Head of caudate nucleus (tissue), 42 donors: ENCODE measurements at places on chromosomes 11 and 22.
A peak's percentile ranks its signal among the peaks of the same experiment; 100 is the strongest.

DNA sequence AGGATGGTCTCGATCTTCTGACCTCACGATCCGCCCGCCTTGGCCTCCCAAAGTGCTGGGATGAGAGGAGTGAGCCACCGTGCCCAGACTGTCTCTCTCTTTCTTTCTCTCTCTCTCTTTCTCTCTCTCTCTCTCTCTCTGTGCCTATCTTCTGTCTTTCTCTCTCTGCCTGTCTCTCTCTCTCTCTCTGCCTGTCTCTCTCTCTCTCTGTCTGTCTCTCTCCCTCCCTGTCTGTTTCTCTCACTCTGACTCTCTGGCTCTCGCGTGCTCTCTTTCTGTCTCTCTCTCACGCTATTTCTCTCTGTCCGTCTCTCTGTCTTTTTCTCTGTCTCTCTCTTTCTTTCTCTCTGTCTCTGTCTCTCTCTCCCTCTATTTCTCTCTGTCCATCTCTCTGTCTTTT lies 3911.2 kb upstream of the OR11H1 start:
- DNase-seq = no peak

GRCh38 chr11:92308366-92308765 lies 83.7 kb downstream of the FAT3 start:
- DNase-seq = no peak

DNA sequence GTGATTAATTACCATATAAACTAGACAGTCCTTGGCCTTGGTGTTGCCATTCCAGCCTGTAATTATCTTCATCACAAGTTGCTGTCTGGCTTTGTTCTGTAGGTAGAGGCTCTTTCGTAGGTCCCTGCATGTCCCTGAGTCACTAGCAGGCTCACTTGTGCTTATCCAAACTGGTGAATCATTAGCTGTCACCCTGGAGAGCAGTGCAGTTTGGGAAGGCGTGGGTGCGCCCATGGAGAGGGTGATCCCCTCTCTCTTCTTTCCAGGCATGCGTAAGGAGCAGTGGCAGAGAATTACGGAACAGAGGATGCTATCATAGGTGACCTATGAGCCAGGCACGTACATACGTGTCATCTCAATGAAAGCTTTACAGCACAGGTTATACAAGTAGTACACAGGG lies 11.0 kb upstream of the EHF start:
- DNase-seq = no peak

DNA sequence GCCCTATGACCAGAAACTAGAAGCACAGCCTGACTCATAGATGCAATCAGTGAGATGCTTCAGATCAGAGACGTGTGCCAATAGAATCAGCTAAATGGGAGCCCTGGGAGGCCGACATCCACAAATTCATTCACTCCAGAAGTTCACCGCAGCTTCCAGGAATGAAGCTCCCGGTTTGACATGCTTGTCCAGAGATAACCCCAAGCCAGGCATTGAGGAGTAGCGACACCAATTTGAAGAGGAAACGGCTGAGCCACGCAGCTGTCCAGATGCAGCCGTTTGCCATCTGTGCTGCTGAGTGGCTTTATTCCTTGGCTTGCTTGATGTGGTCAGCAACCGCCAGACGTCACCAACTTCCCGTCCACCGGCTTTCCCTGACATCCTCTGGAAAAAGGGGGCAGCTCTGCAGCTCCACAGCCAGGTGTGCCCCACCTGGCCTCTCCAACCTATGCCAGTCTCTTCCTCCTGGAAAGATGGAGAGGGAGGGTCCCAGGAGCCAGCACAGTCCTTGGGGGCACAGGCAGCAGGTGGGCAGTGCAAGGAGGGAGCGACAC lies 123.9 kb upstream of the OPCML start:
- no peak for DNase-seq

GRCh38 chr22:43273902-43274484 lies 69.2 kb downstream of the SCUBE1 start:
- DNase-seq = peak; percentile 58

GRCh38 chr11:16126362-16126761 lies 230.0 kb downstream of the SOX6 start:
- DNase-seq = no peak

DNA sequence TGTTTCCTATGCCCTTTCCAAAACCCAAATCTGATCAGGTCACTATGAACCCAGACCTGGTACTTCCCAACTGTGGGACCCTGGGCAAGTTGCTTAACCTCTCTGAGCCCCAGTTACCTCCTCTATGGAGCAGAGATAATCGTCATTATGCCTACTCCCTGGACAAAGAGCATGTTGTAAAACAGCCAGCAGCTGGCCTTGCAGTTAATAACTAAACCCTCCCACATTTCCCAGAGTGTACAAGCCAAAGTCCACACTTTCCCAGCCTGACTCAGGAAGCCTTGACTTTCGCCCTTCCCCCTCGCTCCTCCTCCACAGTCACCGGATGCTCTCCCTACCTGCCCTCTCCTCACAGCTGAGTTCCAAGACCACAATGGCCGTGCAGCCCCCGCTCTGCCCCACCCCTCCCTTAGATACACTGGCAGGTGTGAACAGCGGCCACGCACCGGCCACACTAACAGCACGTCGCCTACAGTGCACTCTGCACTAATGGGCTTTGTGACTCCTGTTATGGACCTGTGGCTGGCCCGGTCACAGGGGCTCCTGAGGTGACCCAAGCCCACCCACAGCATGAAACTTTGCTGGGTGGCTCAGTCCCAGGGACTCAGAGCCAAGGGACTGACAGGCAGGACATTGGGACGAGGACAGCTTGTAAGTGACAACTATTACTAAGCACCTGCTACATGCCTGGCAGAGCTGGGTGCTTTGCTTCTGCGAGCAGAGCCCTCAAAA lies 15.6 kb upstream of the MFNG start:
- no peak for DNase-seq

DNA sequence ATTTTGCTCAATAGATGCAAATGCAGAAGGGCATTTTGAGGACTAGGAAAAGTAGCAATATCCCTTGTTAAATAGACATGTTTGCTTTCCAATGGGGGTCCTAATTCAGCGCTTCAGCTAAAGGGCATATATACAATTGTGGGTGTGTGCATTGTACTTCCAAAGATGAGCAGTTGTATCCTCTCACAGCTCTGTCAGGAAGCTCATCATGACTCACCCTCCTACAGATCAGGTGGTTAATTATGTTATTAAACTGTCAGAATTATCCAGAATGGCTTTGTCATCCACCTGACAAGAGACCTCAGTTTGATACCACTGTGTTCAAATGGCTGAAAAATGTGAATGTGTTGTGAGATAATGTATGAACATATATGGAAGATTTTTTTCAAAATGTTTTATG lies 252.2 kb upstream of the MTNR1B start:
- peak; percentile 34 for DNase-seq

DNA sequence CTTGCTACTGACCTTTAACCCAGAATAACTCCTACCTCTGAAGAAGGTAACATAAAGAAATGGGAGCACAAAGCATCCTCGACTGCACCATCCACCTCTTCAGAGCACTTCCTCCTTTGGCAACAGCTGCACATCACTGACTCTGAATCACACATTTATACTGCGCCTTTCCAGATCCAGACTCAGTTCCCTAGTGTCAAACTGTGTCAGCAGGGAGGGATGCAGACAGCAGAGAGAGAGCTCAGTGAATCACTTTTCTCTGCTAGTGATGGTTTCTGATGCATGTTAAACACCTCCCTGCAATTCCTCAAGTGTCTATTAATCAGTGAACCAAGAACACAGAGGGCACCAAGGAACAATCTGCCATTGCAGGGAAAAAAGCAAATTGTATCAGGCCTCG lies 118.9 kb downstream of the PLEKHA7 start:
- peak; percentile 63 for DNase-seq
